Stimulated activated CD8-positive, alpha-beta memory T cell treated with anti-CD3 and anti-CD28 coated beads, Interleukin-15, amount 100 ng/mL, for 48 hours (primary cell): ENCODE measurements at places on chromosomes 11 and 22.

GRCh38 chr11:58466293-58466692 is 24.3 kb upstream of the OR5B12 start:
- no peak for DNase-seq

DNA sequence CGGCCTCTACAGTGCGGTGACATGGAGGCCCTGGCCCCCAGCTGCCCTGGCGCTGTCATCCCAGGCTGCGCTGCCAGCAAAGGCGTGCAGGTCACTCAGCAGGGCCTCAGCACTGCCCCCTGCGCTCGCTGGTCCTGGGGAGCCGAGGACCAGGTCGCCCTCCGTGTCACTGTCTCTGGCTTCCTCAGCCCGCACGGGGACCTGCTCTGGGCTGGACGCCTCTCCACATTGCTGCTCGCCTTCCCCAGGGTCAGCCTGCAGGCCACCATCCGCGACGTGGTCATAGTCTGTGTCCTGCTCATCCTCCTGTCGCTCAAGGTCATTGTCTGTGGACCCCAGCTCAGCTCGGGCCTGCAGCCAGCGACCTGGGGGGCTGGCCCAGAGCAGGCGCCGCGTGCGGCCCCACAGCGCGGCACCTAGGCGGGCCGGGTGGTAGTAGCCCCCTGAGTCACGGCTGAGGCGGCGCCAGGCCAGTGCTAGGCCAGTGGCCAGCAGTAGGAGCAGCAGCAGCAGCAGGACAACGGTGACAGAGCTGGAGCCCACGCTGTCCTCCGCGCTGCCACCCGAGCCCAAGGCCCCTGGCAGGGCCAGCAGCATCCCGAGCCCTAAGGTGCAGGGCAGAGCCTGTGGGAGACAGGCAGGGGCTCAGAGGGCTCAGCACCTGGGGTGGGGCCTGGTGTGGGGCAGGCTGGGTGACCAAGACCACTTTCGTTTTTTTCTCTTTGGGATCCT is 1.6 kb downstream of the PTPRCAP start:
- no peak for DNase-seq

DNA sequence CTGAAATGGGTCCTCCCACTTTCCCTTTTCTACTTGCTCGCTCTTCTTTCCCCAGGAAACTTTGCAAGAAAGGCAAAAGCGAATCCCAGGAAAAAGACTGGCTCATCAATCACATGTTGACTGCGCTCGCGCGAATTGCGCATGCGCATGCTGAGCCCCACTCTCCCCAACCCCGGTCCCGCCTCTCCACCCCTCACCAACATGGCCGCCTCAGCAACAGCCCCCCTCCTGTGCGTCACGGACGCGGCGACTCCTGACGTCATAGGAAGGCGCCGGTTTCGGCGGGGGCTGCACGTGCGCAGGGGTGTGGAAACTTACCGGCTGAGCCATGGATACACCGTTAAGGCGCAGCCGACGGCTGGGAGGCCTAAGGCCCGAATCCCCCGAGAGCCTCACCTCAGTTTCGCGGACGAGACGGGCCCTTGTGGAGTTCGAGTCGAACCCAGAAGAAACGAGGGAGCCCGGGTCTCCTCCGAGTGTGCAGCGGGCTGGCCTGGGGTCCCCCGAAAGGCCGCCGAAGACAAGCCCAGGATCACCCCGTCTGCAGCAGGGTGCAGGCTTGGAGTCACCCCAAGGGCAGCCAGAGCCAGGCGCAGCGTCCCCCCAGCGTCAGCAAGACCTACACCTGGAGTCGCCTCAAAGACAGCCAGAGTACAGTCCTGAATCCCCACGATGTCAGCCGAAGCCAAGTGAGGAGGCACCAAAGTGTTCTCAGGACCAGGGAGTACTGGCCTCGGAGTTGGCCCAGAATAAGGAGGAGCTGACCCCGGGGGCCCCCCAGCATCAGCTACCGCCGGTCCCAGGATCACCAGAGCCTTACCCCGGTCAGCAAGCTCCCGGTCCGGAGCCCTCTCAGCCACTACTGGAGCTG is at the start of gene CCDC86:
Gene CCDC86, plus strand, starts transcription at position 317 of the 871 bp plus-strand sequence. Its CDS starts 12 bp downstream, at position 329.
- DNase-seq: peak; percentile 97

- no peak for DNase-seq
Observed at GRCh38 chr11:69918231-69918937, 99.2 kb upstream of the FGF3 start.

DNA sequence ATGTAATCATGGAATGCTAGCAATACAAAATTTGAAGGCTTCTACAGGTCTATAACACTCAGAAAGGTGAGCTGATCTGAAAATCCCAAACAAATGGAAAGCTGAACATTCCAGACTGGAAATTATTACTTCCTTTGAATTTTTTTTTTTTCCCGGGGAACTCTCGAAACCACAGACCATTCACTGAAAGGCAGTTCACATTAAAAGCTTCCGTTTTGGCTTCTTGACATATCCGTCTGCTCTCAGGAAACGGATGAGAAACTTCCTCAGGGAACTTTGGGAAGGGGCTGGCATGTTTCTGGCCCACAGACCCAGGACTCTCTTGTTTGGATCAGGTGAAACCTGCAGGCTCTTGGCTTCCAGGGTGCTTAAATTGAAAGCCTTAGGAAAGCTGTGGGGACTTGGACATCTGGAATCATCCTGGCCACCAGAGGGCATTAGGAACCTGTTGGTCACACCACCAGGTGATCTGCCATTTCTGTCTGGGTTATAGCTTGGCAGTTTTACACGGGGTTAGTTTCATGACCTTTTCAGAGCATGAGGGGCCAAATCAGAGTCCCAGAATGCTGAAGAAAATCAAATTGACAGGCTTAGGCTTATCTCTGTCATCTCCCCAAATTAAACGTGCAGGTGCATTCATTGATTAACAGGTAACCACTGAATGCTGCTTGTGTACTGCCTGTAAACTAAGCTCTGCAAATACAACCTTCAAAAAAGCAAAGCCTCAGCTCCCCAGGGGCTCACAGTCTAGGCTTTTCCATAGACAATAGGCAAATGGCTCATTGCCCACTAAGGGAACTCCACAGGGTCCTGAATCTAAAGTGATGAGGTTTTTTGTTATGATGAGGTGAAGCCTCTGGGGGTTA is 22.7 kb upstream of the GRAMD1B start:
- peak; percentile 20 for DNase-seq

DNA sequence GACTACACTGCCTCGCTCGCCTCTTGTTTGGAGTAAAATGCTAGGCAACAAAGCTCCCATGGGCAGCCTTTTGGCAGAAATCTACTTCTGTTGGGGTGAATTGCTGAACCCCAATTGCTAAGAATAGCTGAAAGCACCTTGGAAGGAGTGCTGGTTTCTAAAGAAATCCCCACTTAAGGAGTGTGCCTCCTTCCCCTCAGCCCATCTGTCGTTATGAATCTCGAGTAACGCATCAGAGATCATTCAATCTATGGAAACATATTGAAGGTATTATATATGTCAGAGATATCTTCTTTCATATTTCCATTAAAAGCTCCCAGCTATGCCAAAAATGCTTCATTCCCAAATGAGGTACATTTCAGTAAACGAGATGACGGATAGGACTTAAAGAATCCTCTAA is 229.6 kb upstream of the BLID start:
- DNase-seq: no peak
